Endodermal cell (in vitro differentiated cells): ENCODE measurements at places on chromosomes 16 and 17.

GRCh38 chr17:40541060-40541872 lies 24.0 kb downstream of the CCR7 start:
- no peak for DNase-seq

DNA sequence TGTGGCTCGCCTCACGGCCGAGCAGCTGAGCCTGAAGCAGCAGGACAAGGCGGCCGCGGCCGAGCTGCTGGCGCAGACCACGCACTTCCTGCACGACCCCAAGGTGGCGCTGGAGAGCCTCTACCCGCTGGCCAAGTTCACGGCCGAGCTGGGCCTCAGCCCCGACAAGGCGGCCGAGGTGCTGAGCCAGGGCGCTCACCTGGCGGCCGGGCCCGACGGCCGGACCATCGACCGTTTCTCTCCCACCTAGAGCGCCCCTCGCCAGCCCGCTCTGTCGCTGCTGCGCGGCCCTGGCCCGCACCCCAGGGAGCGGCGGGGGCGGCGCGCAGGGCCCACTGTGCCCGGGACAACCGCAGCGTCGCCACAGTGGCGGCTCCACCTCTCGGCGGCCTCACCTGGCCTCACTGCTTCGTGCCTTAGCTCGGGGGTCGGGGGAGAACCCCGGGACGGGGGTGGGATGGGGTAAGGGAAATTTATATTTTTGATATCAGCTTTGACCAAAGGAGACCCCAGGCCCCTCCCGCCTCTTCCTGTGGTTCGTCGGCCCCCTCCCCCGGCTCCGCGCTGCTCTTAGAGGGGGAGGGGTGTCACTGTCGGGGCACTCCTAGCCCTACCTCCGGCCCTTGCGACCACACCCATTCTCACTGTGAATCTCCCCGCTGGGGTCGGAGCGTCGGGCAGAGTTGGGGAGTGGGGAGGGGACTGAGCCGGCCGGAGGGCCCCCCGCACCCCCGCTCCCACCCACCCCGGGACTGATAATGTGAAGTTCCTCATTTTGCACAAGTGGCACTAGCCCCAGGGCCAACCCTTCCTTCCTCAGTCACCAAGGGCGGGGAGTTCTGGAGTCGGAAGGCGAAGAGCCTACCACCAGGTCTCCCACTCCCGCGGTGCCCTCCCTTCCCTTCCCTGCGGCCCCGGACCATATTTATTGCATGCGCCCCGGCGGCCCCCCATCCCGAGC lies 4.0 kb downstream of the HIC1 start:
- peak; percentile 96 for DNase-seq

DNA sequence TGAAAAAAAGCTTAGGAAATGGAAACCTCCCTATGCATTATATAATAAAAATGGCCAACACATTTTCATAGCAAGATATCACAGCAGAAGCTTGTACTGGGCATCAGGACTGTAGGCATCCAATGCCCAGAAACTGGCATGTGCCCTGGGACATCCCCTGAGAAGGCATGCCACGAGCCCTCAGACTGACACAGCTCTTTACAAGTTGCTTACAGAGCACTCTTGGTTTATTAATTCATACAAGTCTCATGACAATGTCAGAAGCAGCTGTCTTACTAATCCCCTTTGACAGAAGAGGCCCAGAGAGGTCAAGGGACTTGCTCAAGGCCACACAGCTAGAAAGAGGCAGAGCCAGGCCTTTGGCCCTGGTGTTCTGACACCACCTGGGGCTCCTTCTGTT lies 5.6 kb upstream of the CCL2 start:
- no peak for DNase-seq

DNA sequence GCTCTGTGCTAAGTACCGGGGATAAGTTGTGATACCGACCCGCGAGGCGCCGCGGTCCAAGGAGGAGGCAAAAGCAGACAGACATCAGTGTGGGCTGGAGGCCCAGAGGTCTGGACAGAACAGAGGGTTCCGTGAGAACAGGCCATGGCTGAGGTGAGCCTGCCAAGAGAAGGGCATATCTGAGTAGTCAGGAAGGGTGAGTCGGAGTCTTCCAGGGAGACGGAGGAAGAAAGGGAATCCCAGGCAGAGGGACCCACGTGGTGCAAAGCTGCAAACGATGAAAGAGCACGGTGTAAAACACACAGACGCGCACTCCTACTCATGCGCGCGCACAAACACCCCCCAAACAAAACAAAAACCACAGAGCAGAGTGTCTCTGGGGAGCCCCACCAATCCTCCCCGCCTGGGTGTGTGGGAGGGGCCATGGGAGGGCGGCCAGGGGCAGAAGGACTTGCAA lies 18.1 kb downstream of the RHBDL3 start:
- DNase-seq: peak; percentile 44

GRCh38 chr17:61536422-61536955 lies 54.5 kb downstream of the NACA2 start:
- no peak for DNase-seq

DNA sequence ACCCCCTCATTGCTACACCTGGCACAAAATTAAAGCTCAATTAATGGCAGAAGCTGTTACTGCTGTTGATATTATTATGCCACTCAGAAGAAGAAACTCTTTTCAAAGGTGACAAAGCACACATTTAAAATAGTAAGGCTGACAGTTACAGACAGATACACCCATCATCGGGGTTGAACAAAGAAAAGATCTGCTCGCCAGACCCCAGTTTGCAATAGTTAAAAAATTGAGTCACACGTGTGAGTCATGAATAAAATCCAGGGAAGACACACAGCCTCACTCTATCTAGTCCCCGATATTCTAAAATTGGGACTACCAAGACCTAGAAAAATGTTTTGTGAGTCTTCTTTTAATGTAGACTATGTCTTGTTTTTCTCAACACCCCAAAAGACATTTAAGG lies 330.0 kb upstream of the SOX9 start:
- DNase-seq: no peak

DNA sequence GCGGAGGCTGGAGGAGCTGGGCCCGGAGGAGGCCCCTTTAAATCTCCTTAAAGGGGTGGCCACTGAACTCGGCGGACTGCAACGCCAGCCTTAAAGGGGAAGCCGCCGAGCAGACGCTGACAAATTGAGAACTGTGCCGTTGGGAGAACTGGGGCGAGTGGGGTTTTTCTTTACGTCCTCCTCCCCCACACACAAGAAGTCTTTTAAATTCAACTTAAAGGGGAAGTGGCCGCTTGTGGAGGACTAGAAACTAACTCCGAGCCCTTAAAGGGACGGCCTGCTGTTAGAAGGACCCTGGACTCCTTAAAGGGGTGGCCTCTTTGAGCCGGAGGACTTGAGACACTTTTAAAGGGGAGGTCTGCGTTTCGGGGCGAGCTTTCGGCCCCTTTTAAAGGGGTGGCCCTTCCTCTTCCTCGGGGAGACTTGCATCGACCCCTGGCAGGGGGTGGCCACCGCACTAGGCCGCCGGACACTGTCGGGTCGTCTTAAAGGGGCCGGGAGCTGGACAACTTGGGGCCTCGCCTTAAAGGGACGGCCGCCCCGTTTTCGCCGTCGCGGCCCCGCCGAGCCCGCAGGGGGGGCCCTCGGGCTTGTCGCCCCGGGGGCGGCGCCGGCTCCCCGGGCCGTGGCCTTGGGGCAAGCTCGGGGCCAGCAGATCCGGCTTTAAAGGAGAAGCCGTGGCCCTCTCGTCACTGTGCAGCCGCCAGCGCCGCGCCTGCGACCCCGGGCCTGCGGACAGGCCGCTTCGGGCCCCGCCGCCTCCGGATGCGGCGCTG lies 688 bp downstream of the FBRS start:
- DNase-seq: peak; percentile 73

GRCh38 chr16:70702624-70703023 lies 16.8 kb upstream of the MTSS2 start:
- DNase-seq: no peak

- DNase-seq: peak; percentile 38
Observed at GRCh38 chr17:31594416-31594815, 202.9 kb downstream of the RAB11FIP4 start.

GRCh38 chr17:14693382-14693781 lies 392.5 kb downstream of the HS3ST3B1 start:
- no peak for DNase-seq

DNA sequence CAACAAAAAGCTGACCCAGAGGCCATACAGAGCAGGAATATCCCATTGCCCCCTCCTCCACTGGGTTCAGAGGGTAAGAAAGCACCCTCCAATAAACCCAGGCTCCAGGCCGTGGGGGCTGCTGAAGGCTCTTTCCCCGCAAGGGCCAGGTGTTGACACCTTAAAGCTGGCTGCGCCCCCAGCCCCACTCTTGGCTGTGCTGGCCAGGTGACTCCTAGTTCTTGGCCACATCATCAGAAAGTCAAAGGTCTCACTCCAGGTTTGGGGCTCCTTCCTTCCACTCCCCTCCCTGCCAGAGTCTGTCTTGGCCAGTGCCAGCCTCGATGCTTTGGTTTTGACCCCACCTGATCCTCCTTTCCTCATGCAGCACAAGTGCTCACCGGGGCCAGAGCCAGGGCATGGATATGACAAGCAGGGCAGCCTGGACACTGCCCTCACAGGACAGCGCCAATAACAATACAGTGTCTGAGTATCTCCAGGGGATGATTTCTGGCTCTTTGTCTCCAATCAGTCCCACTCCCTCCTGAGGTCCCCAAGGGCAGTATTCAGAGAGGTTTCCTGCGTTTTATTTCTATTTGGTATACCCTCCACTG lies 8.2 kb downstream of the SLC46A1 start:
- DNase-seq: no peak

- DNase-seq: no peak
Observed at GRCh38 chr17:76053246-76054111, 18.8 kb downstream of the SRP68 start.

DNA sequence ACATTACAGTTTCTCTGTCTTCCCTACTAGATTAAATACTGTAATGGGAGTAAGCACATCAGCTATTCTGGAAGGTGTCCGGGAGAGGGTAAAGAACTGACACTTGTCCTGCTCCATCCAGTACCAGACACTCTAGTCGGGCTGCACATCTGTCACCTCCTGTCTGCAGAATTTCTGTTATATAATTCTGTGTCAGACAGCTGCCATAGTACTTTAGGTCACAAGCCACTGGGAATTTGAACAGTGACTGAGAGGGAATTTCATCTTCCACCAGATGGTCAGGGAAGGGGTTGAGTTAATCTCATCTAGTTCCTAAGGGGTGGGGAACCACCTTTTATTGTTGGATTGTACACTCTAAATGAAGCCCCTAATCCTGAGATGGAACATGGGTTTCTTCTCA lies 58.6 kb upstream of the NUDT7 start:
- DNase-seq: no peak

- no peak for DNase-seq
Observed at GRCh38 chr17:70271200-70271599, 101.9 kb downstream of the KCNJ2 start.

GRCh38 chr17:38611070-38611786 lies 5.5 kb upstream of the SRCIN1 start:
- no peak for DNase-seq
